ENCODE measurements at places on chromosomes 13 and 19. TPM values are rescaled to one million over a fixed set of nuclear protein-coding genes. Genes with fewer than 3 reads are reported as not detected.

- DNase-seq: no peak
Measured at GRCh38 chr19:35587321-35587720, 1.3 kb downstream of the PMIS2 start.

DNA sequence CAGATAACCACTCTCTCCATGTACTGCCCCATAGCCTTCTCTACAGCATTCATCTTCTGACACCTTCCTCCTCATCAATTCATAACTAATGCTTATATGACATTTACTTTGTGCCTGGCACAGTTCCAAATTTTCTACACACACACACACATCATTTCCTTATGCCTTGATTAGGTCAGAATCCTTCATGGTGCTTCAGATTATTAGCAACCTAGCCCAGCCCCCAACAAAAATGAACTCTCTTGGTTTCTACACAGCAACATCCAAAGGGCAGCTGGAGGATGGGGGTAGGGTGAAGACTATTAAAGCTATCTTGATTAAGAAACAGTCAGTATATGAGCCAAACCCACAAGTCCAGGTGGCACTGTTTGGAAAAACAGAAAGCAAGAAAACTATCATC lies 3.7 kb downstream of the RUBCNL start:
- no peak for DNase-seq

DNA sequence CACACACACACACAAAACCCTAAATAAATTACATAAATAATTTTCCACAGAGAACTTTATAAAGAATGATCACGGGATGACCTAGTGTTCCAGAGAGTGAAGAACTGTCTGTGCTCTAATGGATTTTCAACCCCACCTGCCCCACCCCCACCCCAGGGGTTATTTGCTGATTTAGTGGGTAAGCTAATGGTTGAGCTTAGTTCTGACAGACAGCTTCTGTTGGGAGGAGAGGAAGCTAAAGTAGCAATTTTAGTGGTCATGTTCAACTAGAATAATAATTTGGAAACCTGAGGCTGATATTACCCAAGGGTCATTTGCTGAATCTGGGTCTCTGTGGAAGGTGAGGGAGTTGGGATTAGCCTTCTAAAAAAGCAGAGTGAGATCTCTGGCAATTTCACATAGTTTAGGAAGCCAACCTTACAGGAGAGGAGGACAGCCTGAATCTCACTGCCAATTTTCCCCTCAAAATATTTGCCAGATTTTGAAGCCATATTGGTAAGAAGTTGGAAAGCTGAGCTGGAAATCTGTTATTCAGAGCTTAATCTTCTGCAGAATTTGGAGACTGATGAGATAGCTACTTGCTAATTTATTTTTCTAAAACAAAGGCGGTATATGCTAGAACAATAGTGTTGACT lies 68.7 kb downstream of the POSTN start:
- no peak for DNase-seq

The PBX4 gene
- 1.3 TPM for polyA plus RNA-seq

The BICRA gene
- polyA plus RNA-seq: 0.53 TPM

The CAPN12 gene
- 0.34 TPM for polyA plus RNA-seq

Measured in BJ (cell line).